ENCODE measurements at places on chromosomes 4 and X.

DNA sequence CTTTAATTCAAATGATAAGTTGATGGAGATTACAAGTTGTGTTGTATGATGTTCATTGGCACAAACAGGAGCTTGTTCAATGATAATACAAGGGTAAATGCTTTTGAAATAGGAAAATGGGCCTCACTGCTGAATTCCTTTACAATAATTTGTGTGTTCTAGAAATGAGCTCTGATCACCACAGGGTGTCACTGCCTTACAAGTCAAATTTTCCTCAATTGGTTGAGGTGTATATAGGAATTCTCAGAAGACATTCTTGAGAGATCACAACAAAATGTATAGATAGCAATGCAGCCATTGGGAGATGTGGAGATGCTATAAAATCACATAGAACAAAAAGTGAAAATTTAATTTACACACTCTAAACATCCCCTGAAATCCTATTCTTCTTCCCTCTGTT is 49.6 kb downstream of the KLF8 start:
- no peak for DNase-seq

- no peak for DNase-seq
Observed at GRCh38 chr4:26451597-26451996, 38.7 kb downstream of the CCKAR start.

GRCh38 chrX:38807873-38808272 is 6.6 kb downstream of the MID1IP1 start:
- DNase-seq, result no peak

DNA sequence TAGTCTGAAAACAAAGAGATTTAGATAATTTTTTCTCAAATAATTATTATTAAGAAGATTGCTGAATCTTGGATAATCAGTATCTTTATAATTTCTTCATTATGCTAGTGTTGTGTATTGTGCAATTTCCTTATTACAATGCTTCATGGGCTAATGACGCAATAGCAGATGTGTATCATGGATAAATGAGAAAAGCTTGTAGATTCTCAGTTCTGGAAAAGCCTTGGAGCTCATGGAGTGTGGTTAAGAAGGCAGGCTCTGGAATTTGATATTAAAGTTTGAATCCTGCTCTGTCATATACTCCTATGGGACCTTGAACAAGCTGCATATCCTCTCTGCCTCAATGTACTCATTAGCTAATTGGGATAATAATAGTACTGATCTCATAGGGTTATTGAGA is 18.9 kb upstream of the CXCL8 start:
- no peak for DNase-seq

GRCh38 chr4:47560682-47561081 is 75.6 kb downstream of the ATP10D start:
- no peak for DNase-seq

- DNase-seq, result no peak
Observed at GRCh38 chrX:150874448-150874847, 24.0 kb downstream of the CD99L2 start.

DNA sequence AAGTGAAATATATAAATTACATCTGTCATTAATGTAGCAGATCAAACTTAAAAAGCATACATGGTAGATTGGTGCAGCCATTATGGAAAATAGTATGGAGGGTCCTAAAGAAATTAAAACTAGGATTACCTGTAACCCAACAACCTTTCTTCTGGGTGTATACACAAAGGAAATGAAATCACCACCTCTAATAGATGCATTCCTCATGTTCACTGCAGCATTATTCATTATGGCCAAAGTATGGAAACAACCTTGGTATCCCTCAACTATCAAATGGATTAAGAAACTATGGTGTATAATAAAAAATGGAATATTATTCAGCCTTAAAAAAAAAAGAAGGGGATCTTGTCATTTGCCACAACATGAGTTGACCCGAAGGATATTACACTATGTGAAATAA is 13.7 kb downstream of the WDFY3 start:
- no peak for DNase-seq

GRCh38 chrX:125765347-125765746 is 400.7 kb downstream of the DCAF12L2 start:
- no peak for DNase-seq

GRCh38 chr4:123987408-123987807 is 590.8 kb downstream of the SPRY1 start:
- no peak for DNase-seq

DNA sequence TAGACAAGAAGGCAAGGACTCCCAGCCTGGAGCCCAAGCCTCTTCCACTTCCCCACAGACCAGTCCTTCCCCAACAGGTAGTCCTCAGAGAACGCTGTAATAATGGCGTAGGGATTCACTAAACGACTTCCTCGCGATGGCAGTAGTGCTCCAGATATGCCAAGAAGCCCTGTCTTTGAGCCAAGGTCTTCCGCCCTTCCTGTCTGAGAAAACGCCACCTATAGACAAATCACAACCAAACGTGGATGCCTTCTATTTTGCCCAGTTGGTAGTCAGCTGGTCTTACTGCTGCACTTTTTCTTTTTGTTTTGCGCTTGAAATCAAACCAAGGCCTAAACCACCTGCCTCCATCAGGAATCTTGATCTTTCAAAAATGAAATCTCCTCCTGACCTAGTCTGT is 203.3 kb downstream of the OR13H1 start:
- no peak for DNase-seq

DNA sequence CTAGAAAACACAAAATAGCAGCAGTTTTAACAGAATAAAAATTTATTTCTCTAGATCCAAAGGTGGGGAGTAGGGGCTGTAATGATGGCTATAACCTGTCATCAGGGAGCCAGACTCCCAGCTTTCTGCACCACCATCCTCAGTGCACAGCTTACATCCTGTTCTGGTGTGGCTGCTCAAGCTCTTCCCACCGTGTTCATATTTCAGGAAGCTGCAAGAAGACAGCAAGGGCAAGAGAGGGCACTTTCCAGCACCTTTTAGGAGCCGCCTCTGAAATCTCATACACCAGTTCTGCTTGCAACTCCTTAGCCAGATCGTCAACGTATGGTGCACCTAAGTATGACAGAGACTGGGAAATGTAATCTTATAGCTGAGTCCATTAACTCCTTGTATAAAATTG is 253.7 kb downstream of the CENPC start:
- DNase-seq, result no peak

- peak; percentile 41 for DNase-seq
Observed at GRCh38 chrX:352582-353314, 34.0 kb downstream of the PPP2R3B start.

DNA sequence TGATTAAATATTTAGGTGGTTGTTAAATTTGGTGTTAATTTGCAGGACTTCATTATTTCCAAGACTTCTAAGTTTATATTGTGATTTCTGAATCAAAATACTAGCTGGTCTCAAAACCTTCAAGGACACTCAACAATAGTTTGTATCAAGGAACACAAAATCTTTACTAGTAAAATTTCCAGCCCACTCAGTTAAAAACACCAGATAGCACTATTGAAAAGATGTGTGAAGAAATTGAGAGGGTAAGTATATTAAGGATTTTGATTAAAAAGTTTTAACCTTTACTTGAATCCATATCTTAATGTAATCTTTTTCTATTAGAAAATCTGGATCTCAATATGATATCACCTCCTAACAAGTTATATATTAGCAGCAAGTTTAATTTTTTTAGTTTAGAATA is 89.3 kb upstream of the UGT8 start:
- DNase-seq, result no peak

DNA sequence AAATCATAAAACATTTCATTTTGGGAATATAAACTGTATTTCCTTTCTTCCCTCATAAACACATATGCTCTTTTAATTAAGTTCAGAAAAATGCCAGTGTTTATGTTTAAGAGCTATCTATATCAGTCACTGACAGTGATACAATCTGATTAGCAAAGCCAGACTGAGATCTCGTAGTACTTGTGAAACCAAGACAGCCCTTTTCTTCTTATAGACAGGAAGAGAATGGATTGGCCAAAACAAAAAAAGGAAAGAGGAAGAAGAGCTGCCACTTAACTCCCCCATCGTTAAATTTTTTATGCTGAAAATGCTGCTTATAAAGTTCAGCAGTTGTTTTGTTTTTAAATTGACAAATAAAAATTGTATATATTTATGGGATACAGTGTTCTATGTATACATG is 87.4 kb downstream of the PLAC1 start:
- no peak for DNase-seq

- DNase-seq, result no peak
Observed at GRCh38 chr4:168634276-168634802, 137.5 kb downstream of the PALLD start.

DNA sequence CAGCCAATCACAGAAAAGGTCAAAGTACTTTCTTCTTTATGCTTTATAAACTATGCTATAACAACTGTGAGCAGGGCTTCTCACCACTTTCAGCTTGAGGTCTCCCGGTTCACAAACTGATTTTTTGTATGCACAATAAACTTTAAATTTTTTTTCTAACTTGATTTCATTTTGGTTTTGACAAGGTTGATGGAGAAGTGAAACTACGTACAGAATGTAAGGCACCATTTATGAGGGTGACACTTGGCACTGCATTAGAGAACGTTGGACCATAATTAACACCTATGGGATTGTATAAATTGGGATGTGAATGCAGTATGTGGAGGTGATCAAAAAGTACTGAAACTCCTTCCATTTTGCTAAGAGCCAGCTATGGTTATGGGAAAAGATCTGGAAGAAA is 857.9 kb upstream of the HTR2C start:
- DNase-seq, result no peak

GRCh38 chrX:144275843-144276242 is 392.0 kb downstream of the UBE2NL start:
- DNase-seq, result no peak

GRCh38 chrX:154545673-154546274 is 872 bp downstream of the G6PD start:
- no peak for DNase-seq

DNA sequence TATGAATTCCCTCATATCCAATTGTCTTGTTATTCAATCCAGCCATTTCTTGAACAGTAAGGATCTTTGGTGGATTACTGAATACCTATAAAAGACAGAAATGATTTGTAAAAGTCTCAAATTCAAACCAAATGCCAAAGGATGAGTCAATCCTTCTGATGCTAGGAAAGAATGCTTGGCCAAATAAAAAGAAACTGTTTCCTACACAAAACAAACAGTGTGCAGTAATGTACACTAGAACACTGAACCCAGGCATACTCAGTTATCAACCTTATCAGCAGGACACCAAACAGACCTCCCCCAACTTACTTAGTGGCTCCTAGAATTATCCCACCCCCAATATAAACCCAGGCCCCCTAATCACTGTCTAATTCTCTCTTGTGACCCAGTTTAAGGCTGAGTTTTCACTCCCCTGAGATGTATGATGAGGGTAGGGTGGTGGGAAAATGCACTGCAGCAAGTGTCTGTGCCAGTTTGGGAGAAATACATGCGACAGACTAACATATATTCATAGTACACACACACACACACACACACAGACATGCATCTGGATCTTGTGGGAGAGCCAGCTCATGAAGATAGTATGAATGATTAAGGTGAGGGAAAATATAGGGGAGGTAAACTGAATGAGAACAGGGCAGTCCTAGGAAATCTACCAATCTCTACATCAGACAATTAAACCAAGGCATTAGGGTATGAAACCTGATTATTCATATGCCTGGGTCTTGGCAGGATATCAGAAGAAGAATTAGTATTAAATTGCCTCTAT is 35.0 kb downstream of the CLDN2 start:
- DNase-seq, result no peak
